ENCODE measurements at places on chromosomes 2 and 18.

GRCh38 chr2:99444222-99444621, 45.6 kb downstream of the REV1 start:
- no peak for DNase-seq

DNA sequence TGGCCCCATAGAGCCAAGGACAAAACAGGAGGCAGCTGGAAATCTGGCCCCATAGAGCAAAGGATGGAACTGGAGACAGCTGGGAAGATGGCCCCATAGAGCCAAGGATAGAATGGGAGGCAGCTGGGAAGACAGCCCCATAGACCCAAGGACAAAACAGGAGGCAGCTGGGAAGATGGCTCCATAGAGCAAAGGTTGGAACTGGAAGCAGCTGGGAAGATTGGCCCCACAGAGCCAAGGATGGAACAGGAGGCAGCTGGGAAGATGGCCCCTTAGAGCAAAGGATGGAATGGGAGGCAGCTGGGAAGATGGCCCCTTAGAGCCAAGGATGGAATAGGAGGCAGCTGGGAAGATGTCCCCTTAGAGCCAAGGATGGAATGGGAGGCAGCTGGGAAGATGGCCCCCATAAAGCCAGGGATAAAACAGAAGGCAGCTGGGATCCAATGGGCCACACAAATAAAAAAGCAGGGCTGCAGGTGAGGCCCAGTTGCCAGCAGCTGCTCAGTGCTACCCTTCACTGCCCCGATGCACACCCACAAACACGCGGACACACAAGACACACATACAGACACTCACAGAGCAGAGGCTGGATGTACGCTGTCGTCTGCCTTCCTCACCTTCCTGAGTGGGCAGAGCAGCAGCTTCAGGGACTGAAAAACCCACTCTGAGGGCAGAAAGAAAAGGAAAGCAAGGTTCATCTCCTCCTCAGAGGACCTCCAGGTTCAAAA, 505.4 kb upstream of the MYT1L start:
- no peak for DNase-seq

GRCh38 chr2:121149384-121149783, 135.6 kb downstream of the TFCP2L1 start:
- DNase-seq: no peak

GRCh38 chr2:8669157-8669817, 12.6 kb upstream of the ID2 start:
- DNase-seq: no peak

DNA sequence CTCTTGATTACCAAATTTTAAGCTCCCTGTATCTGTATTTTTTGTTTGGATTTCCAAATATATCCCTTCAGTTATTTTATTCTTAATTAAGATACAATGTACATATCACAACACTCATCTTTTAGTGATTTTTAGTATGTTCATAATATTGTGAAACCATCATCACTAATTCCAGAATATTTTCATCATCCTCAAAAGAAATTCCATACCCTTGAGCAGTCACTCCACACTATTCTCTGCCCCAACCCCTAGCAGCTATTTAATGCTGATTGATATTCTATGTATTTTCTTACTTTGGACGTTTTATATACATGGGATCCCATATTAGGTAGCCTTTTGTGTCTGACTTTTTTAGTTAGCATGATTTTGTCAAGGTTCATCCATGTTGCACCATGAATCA, 127.4 kb upstream of the SLC8A1 start:
- DNase-seq: no peak

- DNase-seq: no peak
Measured at GRCh38 chr2:143501106-143501676, 372.0 kb downstream of the ARHGAP15 start.

All from activated T-helper 9 cell treated with anti-CD3 and anti-CD28 coated beads, Interleukin-2, amount 50 U/mL, for 16 hours (primary cell).